ENCODE measurements at places on chromosomes 13 and 19.

GRCh38 chr19:16571822-16572331 lies 338 bp downstream of the SLC35E1 start:
- peak; percentile 16 for DNase-seq

GRCh38 chr13:19766591-19766990 lies 16.2 kb downstream of the PSPC1 start:
- DNase-seq, result no peak

- no peak for DNase-seq
Measured at GRCh38 chr13:110698689-110699088, 7.2 kb downstream of the CARS2 start.

- DNase-seq, result no peak
Measured at GRCh38 chr19:3687774-3688706, 12.2 kb downstream of the PIP5K1C start.

DNA sequence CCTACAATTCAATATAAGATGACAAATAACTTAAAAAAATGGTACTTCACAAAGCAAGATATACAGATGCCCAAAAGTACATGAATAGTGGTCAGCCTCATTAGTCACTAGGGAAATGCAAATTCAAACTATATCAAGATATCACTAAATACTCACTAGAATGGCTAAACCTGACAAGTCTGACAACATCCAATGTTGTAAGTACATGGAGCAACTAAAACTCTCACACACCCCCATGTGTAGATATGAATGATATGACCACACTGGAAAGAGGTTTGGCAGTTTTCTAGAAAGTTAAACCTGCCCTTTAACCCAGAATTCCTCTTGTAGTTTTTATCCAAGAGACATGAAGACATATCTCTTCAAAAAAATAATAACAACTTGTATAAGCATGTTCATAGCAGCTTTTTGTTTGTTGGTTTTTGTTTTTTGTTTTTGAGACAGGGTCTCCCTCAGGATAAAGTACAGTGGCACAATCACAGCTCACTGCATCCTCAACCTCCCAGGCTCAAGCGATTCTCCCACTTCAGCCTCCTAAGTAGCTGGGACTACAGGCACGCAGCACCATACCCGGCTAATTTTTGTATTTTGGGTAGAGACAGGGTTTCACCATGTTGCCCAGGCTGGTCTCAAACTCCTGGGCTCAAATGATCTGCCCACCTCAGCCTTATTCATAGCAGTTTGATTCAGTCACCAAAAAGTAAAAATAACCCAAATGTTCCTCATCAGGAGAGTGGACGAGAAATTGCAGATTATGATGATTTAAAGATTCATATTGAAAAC lies 55.1 kb downstream of the RFX2 start:
- no peak for DNase-seq

DNA sequence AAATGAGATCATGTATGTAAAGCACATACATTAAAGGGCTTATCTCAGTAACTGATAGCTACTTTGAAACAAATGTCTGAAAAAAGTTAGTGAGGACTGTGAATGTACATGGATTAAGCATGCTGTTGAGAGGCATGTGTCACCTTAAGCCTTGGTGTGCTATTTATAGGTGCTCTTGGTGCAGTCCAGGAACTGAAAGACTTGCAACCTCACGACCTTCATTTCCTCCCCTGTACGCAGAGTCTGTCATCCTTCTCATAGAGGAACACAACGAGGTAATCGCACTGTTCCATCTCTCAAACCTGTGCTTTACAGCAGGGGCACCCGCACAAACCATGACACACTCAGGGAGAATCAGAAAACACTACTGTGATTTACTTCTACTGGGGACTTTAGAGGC lies 65.6 kb downstream of the UFM1 start:
- no peak for DNase-seq

DNA sequence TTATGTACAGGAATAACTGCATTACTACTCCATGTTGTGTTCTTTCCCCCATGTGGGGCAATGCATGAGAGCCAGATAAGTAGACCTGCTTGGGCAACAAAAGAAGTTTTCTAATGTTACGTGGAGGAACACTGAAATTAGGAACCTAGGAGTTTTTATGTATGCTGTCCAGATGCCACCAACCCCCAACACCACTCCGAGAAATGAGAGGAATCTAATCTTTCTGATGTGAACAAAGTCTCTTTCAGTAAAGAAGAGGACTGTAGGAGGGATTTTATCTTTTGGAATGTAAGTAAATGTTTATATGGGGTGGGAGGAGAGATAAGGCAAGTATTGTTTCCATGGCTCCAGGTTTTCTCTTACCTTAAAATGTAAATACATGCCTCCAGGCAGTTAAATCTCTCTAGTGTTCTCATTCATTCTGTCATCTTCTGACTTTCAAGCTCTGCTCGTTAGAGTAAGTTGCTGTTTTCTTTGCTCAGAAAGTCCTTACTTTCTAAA lies 820.6 kb downstream of the PCDH17 start:
- peak; percentile 54 for DNase-seq

DNA sequence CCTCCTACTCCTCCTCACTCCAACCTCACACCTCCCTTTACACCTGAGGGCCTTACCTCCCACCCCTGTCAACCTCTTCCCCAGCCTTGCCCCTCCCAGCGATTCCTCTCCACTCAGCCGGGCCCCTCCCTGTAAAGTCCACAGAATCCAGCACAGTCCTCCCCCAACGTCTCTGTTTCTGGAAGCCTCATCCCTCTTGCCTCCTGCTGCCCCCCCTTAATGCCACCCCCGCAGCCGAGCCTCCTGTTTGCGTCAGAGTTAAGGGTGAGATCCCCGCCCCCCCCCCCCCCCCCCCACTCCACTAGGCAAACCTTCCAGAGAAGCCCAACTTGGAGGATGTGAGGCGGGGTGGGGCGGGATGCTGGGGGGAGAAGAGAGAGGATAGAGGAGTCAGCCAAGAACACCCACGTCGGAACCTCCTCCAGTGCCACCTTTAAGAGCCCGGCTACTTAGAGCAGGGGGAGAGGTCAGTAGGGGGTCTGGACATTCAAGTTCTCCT lies 2.1 kb downstream of the UNC13A start:
- peak; percentile 20 for DNase-seq

DNA sequence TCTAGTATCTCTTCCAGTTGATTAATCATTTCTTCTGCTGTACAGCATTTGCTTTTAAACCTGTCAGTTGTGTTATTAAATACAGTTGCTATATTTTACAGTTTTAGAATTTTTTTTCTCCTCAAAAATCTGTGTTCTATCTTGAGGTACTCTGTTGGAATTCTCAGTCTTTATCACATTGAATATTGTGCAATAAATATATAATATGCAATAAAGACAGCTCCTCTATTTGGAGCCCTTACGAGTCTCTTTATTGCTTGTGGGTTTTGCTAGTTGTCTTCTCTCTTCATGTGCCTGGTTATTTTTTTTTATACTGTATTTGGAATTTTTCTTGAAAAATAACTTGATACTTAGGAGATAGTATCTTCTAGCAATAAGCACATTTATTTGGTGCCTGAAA lies 51.7 kb downstream of the CDK8 start:
- DNase-seq, result no peak

- DNase-seq, result no peak
Measured at GRCh38 chr13:110156301-110157049, 150.5 kb downstream of the COL4A1 start.

GRCh38 chr19:17739121-17739875 lies 12.0 kb upstream of the FCHO1 start:
- DNase-seq, result peak; percentile 42

GRCh38 chr13:97067017-97067895 lies 73.0 kb upstream of the OXGR1 start:
- DNase-seq, result peak; percentile 13

- no peak for DNase-seq
Measured at GRCh38 chr13:53749306-53749705, 720.7 kb downstream of the OLFM4 start.

- DNase-seq, result no peak
Measured at GRCh38 chr13:20487927-20488326, 37.7 kb downstream of the CRYL1 start.

- DNase-seq, result no peak
Measured at GRCh38 chr19:11105014-11105636, 15.9 kb downstream of the LDLR start.

GRCh38 chr19:12985049-12985776 lies 10.1 kb upstream of the NFIX start:
- no peak for DNase-seq

DNA sequence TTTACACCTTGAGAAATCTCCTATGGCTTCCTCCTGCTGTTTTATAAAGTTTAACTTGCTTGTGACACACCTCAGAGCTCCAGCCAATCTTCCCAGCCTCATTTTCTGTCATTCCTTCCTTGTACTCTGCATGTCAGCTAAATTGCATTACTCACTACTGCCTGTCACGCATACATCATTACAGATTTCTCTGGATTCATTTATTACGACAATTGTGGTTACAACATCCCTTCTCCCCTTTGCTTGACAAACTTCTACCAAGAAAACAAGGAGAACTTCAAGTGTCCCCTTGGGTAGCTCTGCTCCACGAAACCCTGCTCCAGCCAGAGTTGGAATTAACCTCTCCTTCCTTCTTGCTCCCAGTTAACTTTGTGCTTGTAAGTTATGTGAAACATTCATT lies 22.0 kb upstream of the GPR18 start:
- peak; percentile 11 for DNase-seq

GRCh38 chr13:50539791-50540530 lies 303.5 kb downstream of the DLEU7 start:
- DNase-seq, result no peak

- no peak for DNase-seq
Measured at GRCh38 chr13:21005193-21005592, 56.2 kb downstream of the LATS2 start.

DNA sequence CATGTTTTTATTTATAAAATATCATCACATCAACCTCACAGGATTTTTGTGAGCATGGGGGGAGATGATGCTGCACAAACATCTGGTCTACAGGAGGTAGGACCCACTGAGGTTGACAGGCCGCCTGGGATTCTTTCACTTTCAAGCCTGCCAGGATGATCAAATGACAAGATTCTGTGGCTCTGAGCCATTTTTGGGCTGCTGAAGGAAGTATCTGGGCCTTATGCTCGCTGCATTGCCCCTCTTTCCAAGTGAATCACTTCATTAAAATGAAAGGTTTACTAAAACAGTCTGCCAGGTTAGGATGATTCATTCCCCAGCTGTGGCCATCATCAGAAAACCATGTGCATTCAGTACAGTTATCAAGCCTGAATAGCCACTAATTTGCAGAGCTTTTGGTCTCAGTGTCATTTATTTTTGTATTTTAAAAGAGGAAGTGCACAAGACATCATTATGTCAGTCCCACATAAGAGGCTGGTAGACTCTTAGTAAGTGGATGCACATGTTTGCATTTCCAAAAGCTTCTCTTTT lies 34.4 kb downstream of the STARD13 start:
- DNase-seq, result peak; percentile 91

DNA sequence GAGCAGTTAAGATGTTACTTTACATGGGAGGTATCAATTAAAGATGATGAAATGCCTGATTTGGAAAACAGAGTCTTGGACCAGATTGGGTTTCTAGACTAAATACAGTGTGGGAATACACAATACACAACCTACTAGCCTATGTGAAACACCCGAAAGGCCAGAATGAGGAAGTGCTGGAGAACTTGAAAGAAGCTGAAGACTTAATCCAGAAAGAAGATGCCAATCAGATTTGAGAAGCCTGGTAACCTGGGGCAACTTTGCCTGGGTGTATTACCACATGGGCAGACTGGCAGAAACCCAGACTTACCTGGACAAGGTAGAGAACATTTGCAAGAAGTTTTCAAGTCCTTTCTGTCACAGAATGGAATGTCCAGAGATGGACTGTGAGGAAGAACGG lies 43.2 kb downstream of the N4BP2L1 start:
- DNase-seq, result no peak

- DNase-seq, result no peak
Measured at GRCh38 chr19:10460714-10461046, 40.3 kb downstream of the PDE4A start.

GRCh38 chr19:3243819-3244700 lies 19.6 kb downstream of the CELF5 start:
- DNase-seq, result peak; percentile 72

DNA sequence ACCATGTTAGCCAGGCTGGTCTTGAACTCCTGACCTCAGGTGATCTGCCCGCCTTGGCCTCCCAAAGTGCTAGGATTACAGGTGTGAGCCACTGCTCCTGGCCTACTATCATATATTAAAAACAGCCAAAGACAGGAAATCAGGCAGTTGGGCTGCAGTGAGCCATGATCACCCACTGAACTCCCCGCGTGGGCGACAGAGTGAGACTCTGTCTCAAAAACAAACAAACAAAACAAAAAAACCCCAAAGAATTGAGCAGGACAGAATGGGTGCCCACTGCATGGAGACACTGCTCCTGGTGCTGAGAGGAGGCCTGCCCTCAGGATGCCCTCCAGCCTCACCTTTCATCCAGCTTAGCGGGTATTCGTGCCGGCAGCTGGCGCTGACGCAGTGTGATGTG lies 5.2 kb upstream of the RINL start:
- no peak for DNase-seq

DNA sequence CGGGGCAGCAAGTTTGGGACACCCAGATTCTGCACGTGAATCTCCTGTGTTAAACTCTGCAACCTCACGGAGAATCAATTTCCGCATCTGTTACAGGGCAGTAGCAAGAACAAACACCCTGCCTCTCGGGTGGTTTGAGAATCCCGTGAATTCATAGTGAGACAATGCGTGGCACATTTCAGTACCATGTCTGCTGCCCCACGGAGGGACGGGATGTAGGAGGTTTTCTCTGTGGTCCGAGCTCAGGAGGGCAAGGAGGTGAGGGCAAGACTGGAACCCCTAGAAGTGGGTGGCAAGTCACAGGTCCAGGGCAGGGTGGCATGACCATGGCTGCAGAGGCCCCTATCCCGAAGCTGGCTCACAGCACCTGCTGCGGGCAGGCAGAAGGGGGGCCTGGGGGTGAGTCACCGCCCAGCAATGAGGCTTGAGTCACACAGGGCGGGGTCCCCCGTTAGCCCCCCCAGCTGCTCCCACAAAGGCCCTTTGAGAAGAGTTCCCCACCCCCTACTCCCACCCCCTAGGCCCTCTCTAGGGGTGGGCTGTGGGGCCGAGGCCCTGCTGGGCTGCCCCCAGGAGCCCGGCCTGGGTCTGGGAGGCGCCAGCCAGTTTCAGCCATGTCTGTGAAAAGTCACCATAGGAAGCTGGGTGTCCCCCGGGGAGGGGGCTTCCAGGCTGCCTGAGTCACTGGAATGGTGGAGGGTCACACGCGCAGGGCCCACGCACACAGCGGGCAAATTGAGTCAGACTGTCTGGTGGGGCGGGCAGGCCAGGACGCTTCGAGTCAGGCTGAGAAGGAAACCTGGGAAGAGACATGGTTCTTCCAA lies 25.8 kb upstream of the NANOS3 start:
- peak; percentile 91 for DNase-seq

GRCh38 chr13:71830736-71831135 lies 36.3 kb downstream of the DACH1 start:
- DNase-seq, result no peak

GRCh38 chr19:43148233-43148632 lies 38.1 kb downstream of the PSG5 start:
- DNase-seq, result peak; percentile 66

- DNase-seq, result peak; percentile 68
Measured at GRCh38 chr19:42480335-42481095, 37.8 kb upstream of the CXCL17 start.

DNA sequence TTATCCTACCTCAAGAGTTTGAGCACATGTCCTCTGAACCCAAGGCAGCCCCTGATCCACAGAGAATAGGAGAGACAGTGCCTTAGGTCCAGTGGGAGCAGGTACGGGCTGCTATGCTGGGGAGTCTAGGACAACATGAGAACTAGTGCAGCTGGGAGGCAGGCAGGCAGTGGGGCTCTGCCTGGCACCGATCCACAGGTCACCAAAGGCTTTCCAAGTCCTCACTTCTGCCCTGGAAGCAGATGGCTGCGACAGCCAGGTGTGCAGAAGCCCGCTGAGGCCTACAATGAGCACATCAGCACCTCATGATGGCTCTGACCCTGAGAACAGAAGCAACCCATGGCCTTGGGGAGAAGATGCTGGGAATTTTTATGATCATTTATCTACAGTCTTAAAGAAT lies 29.8 kb upstream of the EPHX3 start:
- no peak for DNase-seq
